ENCODE measurements at places on chromosomes 16 and 17. TPM values are rescaled to one million over a fixed set of nuclear protein-coding genes. Genes with fewer than 3 reads are reported as not detected.

DNA sequence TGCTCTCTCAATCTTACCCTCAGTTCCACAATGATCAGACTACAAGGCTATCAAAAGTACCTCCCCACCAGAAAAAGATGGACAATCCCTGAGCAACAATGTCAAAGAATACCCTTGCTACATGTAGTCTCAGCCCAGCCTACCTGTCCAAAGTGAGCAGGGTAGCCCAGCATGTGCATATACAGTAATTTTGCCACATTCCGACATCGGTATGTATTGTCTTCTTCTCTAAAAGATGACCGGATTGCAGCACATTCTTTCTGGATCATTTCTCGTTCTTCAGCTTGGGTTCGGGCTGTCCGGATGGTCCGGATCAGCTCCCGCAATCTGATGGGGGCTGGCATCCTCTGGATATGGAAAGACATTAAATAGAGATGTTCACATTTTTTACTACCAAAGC, 19.5 kb downstream of the AP1G1 start:
- no peak for DNase-seq

DNA sequence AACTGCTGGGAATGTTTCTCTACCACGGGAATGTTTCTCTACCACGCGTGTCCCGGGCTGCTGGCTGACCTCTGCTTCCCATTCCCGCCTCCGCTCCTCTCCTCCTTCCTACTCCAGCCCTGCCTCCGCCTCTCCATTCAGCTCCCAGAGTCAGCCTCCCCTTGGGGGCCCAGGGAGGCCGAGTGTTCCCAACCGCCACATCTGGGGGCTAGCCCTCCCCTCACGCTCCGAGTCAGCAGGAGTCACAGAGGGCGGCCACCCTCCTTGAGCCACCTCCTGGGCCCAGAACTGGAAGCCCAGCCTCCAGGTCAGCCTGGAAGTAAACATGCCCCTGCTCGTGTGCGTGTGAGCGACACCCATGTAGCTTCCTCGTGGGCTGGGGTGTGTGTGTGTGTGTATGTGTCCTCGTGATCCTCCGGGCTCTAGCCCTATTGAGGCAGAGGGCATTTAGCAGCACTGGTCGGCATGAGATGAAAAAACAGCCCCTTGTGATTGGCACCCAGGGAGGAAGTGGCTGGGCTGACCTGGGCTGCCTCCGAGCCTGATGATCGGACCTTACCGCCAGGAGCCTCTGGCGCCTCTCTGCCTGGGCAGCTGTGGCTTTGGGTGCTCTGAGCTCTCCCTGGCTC, 7.3 kb downstream of the CYGB start:
- peak; percentile 24 for DNase-seq

PLLP gene
- total RNA-seq: 3.1 TPM

HCRT gene
- not detected for total RNA-seq

- DNase-seq: no peak
Observed at GRCh38 chr16:54118846-54119245, 167.7 kb downstream of the IRX3 start.

GRCh38 chr16:2341456-2342447, 1.2 kb upstream of the ABCA3 start:
- DNase-seq: no peak

DNA sequence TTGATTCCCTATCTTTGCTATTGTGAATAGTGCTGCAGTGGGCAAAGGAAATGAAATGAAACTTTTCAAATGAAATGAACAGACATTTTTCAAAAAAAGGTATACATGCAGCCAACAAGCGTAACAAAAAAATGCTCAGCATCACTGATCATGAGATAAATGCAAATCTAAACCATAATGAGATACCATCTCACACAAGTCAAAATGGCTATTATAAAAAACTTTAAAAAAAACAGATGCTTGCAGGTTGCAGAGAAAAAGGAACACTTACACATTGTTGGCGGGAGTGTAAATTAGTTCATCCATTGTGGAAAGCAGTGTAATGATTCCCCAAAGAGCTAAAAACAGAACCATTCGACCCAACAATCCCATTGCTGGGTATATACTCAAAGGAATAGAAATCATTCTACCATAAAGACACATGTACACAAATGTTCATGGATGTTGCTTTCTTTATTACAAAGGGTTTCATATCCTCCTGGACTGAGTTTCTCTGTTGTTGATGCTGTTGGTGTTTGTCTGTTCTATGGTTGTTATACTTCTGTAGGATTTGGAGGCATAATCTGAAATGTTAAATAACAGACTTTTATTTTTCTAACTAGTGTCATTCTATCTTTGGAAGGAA, 99.3 kb upstream of the SOX9 start:
- no peak for DNase-seq

GRCh38 chr17:9105068-9105868, 84.0 kb downstream of the NTN1 start:
- DNase-seq: no peak

- DNase-seq: no peak
Observed at GRCh38 chr16:86334079-86334635, 176.2 kb upstream of the FOXF1 start.

LSM12 gene
- total RNA-seq: 30.8 TPM

SCGB1C2 gene
- not detected for total RNA-seq

DNA sequence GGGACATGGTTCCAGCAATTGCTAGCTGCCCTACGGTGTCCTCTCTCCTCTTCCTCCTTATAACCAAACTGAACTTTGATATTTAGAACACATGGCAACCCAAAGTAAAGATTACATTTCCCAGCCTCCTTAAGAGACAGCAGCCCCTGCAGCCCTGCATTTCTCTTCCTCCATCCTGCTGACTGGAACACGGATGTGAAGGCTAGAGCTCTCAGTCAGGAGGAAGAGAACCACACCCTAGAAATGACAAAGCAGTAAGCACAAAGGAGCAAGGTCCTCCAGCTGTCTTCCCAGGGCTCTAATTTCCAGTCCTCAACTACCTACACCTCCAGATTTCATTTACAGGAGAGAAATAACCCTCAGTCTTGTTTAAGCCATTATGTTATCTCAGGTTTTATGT, 10.9 kb downstream of the DYNC1LI2 start:
- DNase-seq: no peak

DNA sequence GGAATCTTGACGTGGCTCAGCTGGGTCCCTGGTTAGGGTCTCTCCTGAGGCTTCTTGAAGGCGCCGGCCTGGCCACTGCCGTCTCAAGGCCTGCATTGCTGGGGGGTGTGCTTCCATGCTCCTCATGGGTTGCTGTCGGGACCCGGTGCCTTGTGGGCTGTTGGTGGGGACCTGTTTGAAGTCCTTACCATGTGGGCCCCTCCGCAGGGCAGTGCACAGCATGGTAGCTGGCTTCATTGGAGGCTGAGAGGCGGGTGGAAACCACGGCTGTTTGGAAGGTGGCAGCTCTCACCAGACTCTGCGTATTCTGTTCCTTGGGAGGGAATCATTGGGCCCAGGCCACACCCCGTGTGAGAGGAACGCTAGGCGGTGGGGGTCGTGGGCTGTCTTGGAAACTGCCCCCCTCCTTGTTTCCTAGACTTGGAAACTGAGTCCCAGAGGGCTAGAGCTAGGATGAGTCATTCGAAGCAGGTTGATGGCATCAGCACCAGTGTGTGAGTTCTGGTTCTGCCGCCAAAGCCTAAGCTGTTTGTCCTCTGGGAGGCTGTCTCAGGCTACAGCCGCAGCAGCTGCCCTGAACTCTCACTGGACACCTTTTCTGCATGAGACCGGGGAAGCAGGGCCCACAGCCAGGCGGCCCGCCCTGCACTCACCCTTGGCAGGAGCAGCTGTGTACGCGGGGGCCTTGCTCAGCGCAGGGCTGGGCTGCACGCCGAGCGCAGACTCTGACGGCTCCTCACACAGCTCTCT, 35.2 kb downstream of the ZNF750 start:
- no peak for DNase-seq

GRCh38 chr17:29615048-29615385, 7.7 kb downstream of the CORO6 start:
- DNase-seq: no peak

EVPLL gene
- total RNA-seq: not detected

GRCh38 chr17:55717898-55718735, 4.5 kb downstream of the TMEM100 start:
- DNase-seq: no peak

SPATA22 gene
- total RNA-seq: not detected

DNA sequence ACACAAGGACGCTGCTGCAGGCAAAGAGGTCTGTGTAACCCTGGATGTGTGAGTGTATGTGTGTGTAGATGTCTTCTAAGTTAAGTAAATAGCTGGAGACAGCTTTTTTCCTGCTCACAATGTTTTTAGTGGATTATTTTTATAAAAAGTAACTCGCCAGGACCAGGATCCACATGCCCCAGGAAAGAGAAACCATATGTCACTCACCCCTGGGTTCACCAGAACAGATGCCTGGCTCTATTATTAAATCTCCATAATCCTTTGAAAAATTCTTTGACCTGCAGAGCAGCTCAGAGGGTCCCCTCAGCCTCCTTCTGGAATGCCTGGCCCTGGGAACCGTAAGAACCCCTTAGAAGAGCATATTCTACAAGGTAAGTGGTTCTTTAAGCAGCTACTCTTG, 18.0 kb downstream of the ABCC12 start:
- no peak for DNase-seq

GRCh38 chr16:7246578-7246977, 86.1 kb upstream of the RBFOX1 start:
- no peak for DNase-seq

- no peak for DNase-seq
Observed at GRCh38 chr16:51854401-51854951, 692.5 kb downstream of the TOX3 start.

- DNase-seq: no peak
Observed at GRCh38 chr17:55897301-55897700, 146.4 kb downstream of the PCTP start.

DNA sequence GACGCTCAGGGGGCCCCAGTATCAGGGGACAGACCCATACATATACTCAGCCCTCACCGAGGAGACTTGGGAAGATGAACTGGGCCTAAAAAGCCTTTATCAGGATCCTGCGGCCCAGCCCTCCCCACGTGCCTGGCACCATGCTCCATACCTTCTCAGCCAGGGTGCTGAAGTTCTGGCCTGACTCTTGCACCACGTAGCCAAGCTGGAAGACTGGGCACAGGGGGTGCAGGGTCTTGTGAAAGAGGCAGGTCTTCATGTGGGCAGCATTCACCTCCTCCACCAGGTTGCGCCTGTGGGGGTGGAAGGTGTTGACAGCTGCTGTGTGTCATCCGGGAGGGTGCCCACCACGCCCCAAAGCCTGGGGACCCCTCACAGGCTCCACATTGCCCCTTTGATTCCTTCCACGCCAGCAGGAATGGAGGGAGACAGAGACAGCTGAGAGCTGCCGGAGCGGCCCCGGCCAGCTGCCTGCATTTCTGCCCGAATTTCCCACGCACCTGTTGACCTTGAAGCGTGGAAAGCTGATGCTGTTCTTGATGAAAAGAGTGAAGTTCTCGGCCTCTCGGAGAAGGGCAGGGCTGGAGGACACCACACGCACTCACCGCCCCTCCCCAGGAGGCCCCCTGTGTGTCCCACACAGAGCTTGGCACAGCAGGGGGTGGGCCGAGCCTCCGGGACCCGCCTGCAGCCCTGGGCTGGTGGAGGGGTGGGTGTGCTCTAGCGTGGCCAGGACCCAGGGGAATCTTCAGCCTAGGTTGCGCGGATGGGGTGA, 10.4 kb upstream of the CAMKK1 start:
- no peak for DNase-seq

DNA sequence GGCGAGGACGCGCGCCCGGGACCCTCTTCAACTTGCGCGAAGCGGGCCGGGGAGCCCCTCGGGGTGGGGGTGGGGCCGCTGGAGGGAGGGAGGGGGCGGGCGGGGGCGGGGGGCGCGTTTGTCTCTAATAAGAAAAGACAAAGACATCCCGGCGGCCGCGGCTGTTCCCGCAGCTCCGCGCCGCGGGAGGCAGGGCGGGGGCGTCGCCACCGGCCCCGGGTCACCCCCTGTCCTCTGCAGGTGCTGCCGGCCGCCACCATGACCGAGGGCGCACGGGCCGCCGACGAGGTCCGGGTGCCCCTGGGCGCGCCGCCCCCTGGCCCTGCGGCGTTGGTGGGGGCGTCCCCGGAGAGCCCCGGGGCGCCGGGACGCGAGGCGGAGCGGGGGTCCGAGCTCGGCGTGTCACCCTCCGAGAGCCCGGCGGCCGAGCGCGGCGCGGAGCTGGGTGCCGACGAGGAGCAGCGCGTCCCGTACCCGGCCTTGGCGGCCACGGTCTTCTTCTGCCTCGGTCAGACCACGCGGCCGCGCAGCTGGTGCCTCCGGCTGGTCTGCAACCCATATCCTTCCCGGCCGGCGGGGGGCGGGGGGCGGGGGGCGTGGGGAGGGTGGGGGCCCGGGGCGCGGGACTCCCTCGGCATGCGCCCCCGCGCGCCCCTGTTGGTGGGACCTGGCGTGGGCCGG, 714 bp downstream of the CACNA1H start:
- no peak for DNase-seq

DNA sequence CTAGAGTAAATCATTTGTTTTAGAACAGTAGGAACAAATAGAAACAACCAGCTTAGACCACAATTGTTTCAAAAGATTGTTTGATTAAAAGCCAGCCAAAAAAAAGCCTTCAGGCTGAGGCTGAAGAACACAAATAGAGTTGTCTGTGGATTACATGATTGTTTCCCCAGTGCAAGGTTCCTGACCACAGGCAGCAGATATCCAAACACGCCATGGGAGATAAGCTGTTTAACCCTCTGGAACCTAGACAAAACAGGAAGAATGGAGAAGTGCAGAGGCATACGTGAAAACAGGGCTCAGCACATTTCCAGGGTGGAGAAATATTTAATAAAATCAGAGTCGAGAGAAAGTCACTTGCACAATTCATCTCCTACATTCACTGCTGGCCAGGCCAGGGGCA, 21.0 kb downstream of the ATPAF2 start:
- DNase-seq: no peak

DNA sequence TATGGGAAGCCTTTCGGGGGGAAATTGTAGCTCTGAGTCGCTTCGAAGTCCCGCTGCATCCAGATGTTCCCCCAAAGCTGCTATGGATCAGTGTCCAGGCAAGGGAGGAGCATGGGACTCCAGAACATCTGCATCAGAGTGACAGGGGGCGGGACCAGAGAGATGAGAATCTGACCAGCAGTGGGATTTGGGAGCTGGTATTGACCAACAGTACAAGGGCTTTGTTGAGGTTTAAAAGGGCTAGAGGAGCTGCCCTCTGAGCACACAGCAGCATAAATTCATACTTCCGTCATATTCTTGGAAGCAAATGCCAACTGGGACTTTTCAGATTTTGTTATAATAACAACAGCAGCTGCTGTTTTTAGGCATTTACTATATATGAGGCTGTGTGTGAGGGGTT, 10.6 kb downstream of the RBFOX1 start:
- DNase-seq: no peak

DNA sequence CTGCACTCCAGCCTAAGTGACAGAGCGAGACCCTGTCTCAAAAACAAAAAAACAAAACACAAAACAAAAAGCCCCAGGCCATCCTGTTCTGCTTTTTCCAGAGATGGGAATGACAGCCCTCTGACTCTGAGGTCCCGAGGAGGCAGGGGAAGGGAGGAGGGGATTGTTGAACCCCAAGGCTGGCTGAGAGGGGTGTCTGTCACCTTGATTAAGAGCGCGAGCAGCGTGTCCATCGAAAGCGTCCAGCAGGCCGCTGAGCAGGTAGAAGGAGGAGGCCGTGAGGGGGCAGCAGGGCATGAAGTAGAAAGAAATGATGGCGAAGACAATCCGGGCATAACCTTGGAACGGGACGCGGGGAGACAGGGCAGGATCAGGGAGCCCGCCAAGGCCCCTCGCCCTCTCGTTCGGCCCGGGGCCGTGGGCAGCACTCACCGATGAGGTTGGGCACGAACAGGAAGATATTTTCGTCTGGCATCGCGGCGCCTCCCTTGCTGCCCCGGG, 593 bp downstream of the CDIPT start:
- DNase-seq: no peak

Measured in thoracic aorta (tissue), 2 donors.